ENCODE measurements at places on chromosomes 12 and 14. TPM values are rescaled to one million over a fixed set of nuclear protein-coding genes. Genes with fewer than 3 reads are reported as not detected.

SLC25A47 gene
- polyA plus RNA-seq: not detected

DNA sequence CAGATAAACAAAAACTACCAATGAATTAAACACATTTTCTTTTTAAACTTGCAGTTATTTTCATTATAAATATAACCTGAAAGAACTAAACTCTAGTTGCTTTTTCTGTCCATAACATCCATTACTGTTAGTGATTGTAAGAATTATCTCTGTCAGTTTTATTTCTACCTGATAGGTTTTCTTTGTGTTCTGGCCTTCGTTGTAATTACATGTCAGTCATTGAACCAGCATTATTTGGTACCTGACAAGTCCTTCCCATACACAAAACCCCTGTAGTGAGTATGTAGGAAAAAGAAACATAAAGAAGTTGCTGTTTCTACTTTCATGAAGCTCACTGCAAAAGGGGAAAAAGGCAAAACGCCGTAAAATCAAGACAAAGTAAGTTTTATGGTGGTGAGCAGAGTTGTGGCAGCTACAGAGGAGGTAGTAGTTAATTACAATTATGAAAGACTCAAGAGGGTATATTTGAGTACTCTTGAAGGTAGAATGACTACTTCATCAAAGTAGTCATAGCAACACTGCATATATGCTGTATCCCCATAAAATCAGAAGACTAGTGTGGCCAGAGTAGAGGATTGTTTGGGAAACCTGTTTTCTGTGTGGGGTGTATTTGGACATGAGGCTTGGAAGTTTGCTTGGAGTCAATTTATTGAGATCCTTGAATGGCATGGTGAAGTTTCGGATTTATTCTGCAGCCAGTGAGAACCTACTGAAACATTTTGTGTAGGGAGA lies 102.8 kb downstream of the SLC5A8 start:
- DNase-seq: no peak

- no peak for DNase-seq
Measured at GRCh38 chr12:124497039-124497438, 70.4 kb downstream of the NCOR2 start.

GRCh38 chr12:59186451-59186850 lies 266.1 kb upstream of the LRIG3 start:
- no peak for DNase-seq

ADSS1 gene
- 64.7 TPM for polyA plus RNA-seq

DNA sequence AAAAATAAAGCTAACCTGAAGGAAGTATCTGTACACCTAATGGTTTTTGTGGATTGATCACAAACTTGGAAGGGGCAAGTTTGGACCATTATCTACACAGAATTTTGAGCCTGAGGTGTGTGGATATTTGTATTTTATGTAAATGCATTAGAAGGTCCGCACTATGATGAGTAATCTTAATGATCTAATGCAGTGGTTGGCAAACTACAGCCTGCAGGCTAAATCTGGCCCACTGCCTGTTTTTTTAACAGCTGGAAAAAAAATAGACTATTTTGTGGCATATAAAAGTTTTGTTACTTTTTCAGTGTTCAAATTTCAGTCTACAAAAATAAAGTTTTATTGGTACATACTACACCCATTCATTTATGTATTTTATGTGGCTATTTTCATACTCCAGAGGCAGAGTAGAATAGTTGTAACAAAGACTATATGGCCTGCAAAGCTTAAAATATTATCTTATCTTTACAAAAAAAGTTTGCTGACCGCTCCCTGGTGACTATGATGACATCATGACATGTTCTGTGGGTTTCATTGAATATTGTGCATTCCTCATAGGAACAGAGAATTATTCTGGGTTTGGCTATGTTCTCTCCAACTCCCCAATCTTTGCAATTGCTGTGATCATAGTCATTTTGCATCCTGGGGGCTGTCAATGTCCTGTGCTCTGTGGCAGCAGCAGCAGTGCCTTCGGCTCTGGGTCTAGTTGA lies 962.6 kb upstream of the FBXO33 start:
- DNase-seq: no peak

ZNF385A gene
- polyA plus RNA-seq: 5.3 TPM

GRCh38 chr14:64844969-64845536 lies 34.7 kb downstream of the SPTB start:
- DNase-seq: no peak

DNA sequence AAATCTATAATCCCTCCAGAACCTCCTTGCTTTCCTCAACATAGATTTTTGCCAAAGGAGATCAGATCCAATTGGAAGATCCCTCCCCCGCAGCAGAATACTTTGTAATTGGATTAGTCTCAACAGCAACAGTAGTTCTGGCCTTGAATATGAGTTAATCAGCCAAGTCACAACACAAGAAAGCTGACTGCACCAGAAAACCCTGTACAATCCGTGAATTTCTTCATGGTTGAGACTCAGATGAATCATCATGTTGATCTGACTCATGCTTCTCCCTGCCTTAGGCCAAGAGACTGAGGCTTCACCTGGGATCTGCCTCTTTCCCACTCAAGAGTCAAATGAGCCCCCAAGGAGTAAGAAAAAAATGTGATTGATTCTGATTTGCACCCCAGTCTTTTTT lies 3.0 kb upstream of the METTL17 start:
- DNase-seq: peak; percentile 33

Measured in heart left ventricle (tissue), 16 donors.